NAMALWA (cell line): ENCODE measurements at places on chromosomes 1 and 21.

GRCh38 chr1:93129507-93130099, 50.5 kb downstream of the MTF2 start:
- DNase-seq: no peak

GRCh38 chr21:45042664-45043161, 31.7 kb upstream of the ADARB1 start:
- DNase-seq: no peak

DNA sequence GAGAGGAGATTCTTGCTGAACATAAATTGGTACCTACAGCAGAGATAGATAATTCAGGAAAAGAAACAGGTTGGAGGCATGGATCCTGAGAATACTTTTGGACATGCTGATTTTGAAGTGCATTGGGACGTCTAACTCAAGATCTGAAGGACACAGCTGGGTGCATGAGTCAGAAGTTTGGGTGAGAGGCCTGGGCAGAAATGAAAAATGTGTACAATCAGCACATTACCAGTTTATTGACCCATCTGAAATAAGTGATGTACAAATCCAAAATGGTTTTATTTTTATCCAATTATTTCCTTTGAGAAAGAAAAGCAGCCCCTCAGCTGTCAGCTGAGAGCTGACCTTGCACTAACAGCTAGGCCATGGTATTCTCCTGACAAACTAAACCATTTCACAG, 975.2 kb upstream of the B3GALT2 start:
- DNase-seq: no peak

GRCh38 chr1:201708085-201708512, 120.9 kb upstream of the IPO9 start:
- DNase-seq: peak; percentile 31

GRCh38 chr1:107683191-107683657, 281.8 kb downstream of the VAV3 start:
- no peak for DNase-seq

DNA sequence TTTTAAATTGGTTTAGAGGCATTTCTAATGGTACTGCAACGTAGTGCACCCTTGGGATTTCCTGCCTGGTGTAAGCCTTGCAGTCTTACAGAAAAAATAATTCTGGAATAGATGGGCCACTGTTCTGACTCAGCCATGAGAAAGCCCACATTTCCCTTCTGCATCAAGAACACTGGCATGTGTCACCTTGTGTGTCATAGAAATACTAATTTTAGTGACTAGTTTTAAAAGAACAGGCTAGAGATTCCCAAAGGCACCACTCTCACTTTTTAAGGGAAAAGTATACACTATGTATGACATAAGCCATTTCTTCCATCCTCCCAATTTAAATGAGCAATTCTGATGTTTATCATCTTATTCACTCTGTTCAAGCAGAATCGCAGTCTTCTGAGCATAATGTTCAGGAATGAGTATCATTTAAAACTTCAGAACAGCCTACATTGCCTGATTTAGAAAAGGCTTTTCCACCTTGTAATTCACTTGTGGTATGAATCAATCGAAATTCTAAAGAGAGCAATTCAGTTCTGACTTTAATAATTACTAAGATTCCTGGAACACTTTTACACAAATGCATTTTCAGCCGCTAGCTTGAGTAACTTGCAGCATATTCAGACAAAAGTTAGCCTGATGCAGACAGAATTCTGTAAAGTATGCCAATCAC, 18.8 kb downstream of the RGS13 start:
- no peak for DNase-seq

GRCh38 chr1:55987491-55988249, 591.7 kb downstream of the PLPP3 start:
- DNase-seq: no peak

- DNase-seq: no peak
These were observed 28.9 kb downstream of the SLC37A1 start for GRCh38 chr21:42542596-42542995.

GRCh38 chr1:98280049-98280448, 359.2 kb upstream of the DPYD start:
- DNase-seq: no peak

DNA sequence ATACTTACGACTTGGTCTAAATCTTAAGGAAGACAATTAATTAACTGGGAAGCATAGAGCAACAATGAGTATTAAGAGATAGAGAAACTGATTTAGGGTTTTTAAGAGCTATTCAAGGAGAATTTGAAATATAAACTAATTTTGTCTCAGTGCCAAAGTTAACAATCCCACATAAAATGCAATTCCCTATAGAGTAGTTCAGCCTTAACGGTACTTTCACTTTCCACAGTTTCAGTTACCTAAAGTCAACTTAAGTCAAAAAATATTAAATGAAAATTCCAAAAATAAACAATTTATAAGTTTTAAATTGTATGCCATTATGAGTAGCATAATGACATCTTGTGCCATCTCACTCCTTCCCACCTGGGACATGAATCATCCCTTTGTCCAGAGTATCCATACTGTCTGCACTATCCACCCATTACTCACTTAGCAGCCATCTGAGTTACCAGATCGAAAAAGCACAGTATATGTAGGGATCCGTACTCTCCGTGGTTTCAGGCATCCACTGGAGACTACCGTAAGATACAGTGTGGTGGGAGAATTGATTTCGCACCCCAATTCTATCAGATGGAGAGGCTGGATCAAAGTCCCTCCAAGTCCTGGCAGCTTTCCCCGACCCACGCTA, 4.8 kb upstream of the SARS1 start:
- DNase-seq: no peak

GRCh38 chr1:61300899-61301298, 218.5 kb downstream of the NFIA start:
- no peak for DNase-seq

GRCh38 chr1:154158307-154159125, 3.6 kb upstream of the NUP210L start:
- no peak for DNase-seq

GRCh38 chr1:32179443-32180185, at the start of gene TXLNA:
Gene TXLNA (plus strand): TSS chr1:32179675. CDS start chr1:32180346, 671 bp downstream.
- DNase-seq: peak; percentile 89

DNA sequence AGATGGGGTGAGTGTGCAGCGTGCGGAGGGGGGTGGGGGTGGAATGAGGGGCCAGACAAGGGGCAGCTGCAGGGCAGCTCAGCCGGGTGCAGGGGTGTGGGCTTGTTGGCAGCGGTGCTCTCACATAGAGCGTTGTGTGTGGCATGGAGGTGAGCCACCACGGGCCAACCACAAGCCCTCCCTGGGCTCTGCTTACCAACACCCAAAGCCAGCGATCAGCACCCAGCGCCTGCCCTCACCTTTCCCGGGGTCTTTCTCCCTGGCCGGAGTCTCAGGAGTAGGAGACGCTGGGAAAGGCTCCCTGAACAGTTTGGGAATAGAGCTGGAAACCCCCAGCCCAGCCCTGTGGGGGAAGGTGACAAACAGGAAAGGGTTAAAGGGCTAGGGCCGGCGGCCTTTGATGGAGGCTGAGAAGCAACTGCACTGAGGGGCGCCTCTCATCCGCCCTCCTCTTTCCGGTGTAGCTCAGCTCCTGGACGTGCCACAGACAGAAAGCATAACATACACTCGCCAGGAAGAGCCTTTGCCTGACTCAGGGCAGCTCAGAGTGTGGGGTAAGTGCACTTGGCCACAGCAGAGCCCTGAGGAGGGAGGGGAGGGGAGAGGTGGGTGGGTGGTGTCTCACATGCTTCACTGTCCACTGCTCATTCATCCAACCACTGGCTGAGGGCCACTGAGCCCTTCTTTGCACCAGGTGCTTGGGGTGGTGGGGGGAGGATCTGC, 577 bp downstream of the IKBKE start:
- DNase-seq: peak; percentile 78

DNA sequence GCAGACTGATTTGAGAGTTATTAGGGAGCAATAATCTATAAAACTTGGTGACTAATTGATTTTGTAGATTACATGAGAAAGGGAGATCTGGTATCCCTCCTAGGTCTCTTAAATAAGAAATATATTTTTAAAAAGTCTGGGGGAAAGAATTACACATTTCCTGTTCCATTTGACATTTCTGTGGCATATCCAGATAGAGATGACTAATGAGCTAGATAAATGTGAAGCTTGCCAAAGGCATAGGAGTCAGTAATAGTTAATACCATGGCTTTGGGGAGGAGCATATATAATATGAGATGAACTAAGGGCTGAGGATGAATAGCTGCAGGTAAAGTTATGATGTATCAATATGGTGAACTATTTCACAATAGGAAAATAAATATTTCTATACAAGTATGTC, 663.7 kb downstream of the PTPRC start:
- DNase-seq: no peak

- no peak for DNase-seq
These were observed 18.6 kb downstream of the ZBTB8A start for GRCh38 chr1:32557812-32558211.

DNA sequence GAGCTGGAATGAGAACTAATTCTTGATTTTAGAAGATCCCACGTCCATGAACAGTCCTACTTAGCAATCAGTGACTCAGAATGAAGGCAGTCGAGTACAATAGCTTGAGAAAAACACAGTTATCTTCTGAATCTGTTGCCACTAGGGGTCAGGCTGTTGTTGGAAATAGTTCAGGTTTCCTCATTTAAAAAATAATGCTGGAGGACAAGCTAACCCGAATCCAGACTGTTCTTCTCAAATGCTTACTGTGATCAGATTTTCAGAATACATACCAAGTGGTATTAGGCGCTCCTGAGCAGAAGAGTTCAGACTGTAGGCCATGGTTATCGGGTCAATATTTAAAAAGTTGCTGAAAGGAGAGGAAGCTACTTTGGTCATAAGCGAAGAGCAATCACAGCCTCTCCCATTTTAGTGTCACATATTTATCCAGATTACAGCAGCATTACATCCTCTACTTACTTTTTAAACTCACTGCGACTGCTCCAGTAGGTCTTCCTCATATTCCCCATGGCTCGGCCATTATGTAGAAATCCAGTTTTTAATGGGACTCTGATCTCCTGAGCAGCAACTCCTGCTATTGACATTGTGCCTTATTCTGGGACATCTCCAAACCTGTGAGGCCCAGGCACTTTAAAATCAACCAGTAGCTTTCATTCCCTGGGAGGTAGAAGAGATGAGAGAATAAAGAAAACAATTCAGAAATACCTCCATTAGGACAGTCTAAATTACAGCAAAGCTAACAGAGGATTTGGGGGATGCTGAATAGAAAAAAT, 10.9 kb downstream of the ERRFI1 start:
- peak; percentile 84 for DNase-seq

GRCh38 chr1:240820816-240821215, 208.9 kb upstream of the GREM2 start:
- DNase-seq: no peak

DNA sequence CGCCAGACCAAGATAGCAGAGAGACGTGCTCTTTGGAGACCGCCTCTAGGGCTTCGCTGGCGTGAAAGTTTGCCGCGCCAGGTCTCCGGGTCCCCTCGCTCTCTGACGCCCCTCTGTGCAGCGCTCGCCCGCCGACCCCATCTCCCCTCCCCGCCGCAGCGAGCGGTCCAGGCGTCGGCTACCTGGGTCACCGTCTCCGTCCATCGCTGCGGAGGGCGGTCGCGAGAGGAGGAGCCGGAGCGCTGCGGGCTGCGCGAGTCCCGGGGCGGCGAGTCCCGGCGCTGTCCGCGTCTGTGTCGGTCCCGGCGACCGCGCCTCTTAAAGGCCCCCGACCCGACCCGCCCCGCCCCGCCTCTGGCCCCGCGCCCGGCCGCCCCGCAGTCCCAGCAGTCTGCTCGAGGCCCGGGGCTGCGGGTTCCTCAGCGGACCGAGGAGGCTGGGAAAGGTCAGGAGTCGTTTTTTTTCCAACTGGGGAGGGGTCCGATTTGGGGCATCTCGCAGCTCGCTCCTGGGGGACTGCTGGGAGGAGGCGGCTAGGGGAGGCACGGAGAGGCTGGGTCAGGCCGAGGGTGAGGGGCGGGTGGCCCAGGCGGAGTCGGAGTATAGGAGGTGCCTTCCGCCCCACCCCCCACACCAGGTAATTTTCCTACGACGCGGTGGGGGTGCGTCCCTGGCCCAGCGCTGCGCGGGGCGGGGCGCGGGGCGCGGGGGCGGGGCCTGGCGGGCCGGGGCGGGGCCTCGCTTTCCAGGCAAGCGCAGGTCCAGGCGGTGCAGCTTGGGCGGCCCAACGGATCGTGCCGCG, at the start of the genes FBXO2 and FBXO44:
Gene FBXO2, minus strand, starts transcription at position 293 of the 802 bp plus-strand sequence. Its CDS starts 89 bp downstream, at position 204.
Gene FBXO44, plus strand, starts transcription at position 741 of the 802 bp plus-strand sequence. CDS start 959 bp downstream, outside the sequence.
- peak; percentile 33 for DNase-seq

- DNase-seq: no peak
These were observed 534.1 kb downstream of the KCNT2 start for GRCh38 chr1:196074182-196074581.

- no peak for DNase-seq
These were observed 33.3 kb downstream of the DNTTIP2 start for GRCh38 chr1:93845538-93846205.

GRCh38 chr1:7893529-7894180, 40.8 kb upstream of the UTS2 start:
- DNase-seq: no peak

DNA sequence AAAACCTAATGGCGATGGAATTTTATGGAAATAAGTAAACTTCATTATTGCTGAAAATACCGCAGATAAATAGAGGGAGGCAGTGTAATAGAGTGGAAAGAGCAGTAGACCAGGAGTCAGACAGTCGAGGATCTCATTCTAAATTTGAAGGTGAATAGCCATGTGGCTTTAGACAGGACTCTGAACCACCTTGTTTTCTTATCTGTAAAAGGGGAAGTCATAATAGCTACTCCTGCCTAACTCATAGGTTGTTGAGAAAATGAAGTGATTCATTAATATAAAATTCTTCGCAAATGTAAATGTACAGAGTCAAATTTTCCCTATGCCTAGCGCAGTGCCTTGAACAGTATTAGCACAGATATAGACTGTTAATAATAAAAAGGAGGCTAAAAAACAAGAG, 14.8 kb downstream of the RPS6KC1 start:
- no peak for DNase-seq

DNA sequence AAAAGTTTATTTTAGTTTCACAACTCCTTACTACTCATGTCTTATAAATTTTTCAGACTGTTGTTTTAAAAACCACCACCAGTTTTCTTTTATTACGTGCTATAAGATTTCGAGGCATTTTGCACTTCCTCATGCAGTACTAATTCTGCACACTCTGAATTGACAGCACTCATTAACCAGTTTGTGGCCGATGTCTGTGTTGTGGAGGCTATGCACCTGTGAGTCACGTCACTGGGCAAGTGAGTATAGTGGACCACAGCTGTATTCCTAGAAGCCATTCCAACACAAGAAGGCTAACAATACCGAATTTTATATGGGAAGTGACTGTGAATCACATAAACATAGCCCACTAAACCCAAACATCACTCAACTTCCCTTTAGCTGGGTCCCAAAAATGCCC, 21.0 kb upstream of the SPATA6 start:
- DNase-seq: no peak

- no peak for DNase-seq
These were observed 1288.6 kb upstream of the TMPRSS15 start for GRCh38 chr21:19692231-19692630.

GRCh38 chr1:243930822-243931671, 81.0 kb upstream of the AKT3 start:
- DNase-seq: no peak

- peak; percentile 60 for DNase-seq
These were observed 8.1 kb downstream of the ADPRS start for GRCh38 chr1:36096500-36097432.

DNA sequence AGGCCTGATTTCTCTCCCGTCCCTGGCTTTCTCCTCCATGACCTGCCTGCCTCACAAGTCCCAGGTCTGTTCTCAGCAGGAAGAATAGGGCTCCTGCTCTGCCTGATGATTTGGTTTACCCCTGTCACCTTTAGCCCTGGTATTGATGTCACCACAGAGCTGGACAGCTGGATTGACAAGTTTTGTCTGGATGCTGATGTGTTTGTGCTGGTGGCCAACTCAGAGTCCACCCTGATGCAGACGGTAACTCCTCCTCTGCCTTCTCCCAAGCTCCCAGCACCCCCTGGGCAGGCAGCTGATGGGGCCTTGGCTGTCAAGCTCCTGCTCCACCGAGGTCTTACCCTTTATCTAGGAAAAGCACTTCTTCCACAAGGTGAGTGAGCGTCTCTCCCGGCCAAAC, 18.4 kb downstream of the MFN2 start:
- DNase-seq: no peak
